ENCODE measurements at places on chromosomes 2 and 18. TPM values are rescaled to one million over a fixed set of nuclear protein-coding genes. Genes with fewer than 3 reads are reported as not detected.

Gene MALL
- not detected for total RNA-seq

Gene MOGAT1
- total RNA-seq, result not detected

Gene PARD6G
- total RNA-seq, result 3.1 TPM

Gene ADCY3
- total RNA-seq, result 43.6 TPM

Gene ATOH8
- 10.0 TPM for total RNA-seq

Gene SPATA3
- total RNA-seq, result not detected

Gene OSR1
- not detected for total RNA-seq

Gene CLEC4F
- not detected for total RNA-seq

Gene MROH2A
- not detected for total RNA-seq

Gene RAB6C
- total RNA-seq, result not detected

Gene GNLY
- not detected for total RNA-seq
